ENCODE measurements at places on chromosomes 1 and 21.

GRCh38 chr1:15825800-15826199 is 18.4 kb upstream of the UQCRHL start:
- no peak overlapping the region for H3K27ac ChIP-seq
- no peaks in the 10 kb centered on the region for H3K27me3 ChIP-seq
- no peak for DNase-seq
- H3K4me3 ChIP-seq = no peak overlapping the region

GRCh38 chr1:16433030-16433429 is 4.2 kb downstream of the SPATA21 start:
- H3K4me3 ChIP-seq = no peak overlapping the region
- H3K4me1 ChIP-seq = no peaks in the 10 kb centered on the region
- DNase-seq = no peak

GRCh38 chr1:38266197-38266520 is 219.6 kb upstream of the POU3F1 start:
- H3K27me3 ChIP-seq = no peaks in the 10 kb centered on the region
- no peak for DNase-seq
- no peak overlapping the region for H3K4me3 ChIP-seq
- no peaks in the 10 kb centered on the region for H3K36me3 ChIP-seq
- no peak overlapping the region for H3K27ac ChIP-seq
- no peaks in the 10 kb centered on the region for H3K4me1 ChIP-seq

DNA sequence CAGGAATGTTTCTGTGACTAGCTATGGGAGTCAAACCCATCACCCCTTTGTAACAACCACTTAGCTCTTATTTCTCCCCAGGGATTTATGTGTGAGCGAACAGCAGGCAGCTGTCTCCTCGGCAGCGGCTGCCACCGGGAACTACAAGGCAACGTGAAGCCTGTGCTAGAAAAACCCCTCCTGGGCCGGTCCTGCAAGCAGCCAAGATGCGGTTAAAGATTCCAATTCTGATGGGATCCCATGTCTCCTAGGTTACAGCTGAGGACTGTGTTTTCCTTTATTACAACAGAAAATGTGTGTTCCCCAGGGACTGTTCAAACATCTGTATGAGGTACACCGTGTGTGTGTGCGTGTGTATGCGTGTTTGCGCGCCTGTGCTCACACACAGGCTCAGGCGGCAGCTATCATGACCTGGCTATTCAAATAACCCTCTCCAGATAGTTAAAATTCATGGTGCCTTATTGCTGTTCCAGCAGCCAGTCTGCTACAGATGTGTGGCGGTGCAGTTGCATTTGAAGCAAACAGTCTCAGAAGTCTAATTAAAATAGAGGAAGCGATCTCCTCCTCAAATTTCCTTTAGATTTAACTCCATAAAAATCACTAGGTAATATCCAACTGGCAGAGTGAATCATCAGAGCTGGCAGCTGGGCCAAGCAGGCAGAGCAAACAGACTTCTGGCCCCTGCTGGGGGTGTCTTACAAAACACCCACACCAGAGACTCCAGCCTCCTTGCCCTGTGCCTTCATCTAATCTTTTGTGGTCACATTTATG is 68.0 kb downstream of the LMX1A start:
- no peaks in the 10 kb centered on the region for H3K27me3 ChIP-seq
- H3K4me1 ChIP-seq = no peaks in the 10 kb centered on the region
- no peak for DNase-seq
- no peaks in the 10 kb centered on the region for H3K36me3 ChIP-seq

GRCh38 chr1:58927722-58928085 is 143.9 kb upstream of the JUN start:
- H3K4me3 ChIP-seq = no peak overlapping the region
- H3K27ac ChIP-seq = no peak overlapping the region
- H3K27me3 ChIP-seq = no peaks in the 10 kb centered on the region
- peaks cover 11% of the 10 kb centered on the region for H3K4me1 ChIP-seq

- no peaks in the 10 kb centered on the region for H3K36me3 ChIP-seq
- no peaks in the 10 kb centered on the region for H3K27me3 ChIP-seq
- no peak for DNase-seq
- H3K4me3 ChIP-seq = no peak overlapping the region
- H3K27ac ChIP-seq = no peak overlapping the region
These were observed 88.6 kb downstream of the TGFB2 start for GRCh38 chr1:218433744-218434143.

GRCh38 chr1:200892546-200892945 is 2.2 kb upstream of the INAVA start:
- DNase-seq = no peak
- H3K4me3 ChIP-seq = no peak overlapping the region
- H3K27ac ChIP-seq = no peak overlapping the region
- H3K4me1 ChIP-seq = peaks cover 38% of the 10 kb centered on the region

GRCh38 chr1:182599339-182599738 is 4.8 kb downstream of the RGS16 start:
- H3K4me3 ChIP-seq = no peak overlapping the region
- peaks cover 19% of the 10 kb centered on the region for H3K4me1 ChIP-seq
- peaks cover 20% of the 10 kb centered on the region for H3K36me3 ChIP-seq

DNA sequence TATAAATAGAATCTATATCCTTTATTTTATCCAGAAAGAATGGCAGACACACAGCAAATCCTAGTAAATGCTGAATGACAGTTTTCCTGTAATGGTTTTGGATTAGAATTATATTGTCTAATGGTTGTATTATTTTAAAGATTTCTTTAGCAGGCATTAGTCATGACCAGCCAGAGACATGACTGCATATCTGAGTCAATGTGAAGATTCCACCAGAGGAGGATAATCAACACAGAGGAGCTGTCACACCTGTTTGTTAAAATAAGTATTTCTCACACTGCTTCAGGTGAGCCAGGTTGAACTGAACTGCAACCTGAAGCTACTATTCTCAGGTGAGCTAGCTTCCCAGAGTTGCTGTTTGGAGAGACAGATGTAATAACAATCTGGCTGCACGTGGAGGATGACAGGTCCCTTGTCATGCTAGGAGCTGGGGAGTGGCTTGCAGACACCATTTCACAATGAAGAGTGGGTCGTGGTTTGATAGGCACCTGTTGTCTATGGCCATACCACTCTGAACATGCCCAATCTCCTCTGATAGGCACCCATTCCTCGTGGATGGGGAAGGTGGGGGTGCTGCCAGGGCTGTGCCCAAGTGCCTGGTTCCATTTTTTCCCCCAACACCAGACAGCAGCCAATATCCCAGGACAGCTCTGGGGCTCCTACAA is 94.3 kb downstream of the KCNJ6 start:
- no peak overlapping the region for H3K4me3 ChIP-seq
- H3K27ac ChIP-seq = no peak overlapping the region
- H3K4me1 ChIP-seq = no peaks in the 10 kb centered on the region

DNA sequence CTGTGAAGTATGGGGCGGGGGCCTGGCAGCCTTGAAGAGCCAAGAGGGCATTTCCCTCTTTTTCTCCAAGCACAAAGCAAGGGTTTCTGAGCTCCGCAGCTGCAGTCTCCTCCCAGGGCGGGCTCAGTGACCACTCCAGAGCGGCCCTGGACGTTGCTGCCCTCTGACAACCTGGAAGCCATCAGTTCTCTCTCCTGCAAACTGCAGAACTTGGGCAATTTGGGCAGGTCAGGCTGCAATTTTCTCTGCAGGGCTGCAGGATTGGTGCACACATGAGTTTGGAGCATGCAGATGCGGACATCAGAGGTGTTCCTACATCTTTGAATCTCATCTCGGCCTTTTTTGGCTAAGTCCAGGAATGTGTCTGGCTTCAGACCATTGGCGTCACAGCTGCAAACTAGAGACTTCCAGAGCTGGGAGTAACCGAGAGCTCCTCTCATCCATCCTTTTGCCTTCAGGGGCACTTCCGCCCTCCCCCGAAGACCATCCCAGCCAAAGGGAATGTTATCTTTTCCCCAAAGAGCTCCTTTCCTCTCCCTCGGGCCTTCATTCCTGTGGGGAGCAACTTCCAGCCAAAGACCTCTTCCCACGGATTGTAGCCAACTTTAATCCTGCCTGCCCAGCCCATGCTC is 139.6 kb upstream of the WNT4 start:
- no peaks in the 10 kb centered on the region for H3K27me3 ChIP-seq
- no peaks in the 10 kb centered on the region for H3K36me3 ChIP-seq
- H3K27ac ChIP-seq = no peak overlapping the region
- DNase-seq = no peak

DNA sequence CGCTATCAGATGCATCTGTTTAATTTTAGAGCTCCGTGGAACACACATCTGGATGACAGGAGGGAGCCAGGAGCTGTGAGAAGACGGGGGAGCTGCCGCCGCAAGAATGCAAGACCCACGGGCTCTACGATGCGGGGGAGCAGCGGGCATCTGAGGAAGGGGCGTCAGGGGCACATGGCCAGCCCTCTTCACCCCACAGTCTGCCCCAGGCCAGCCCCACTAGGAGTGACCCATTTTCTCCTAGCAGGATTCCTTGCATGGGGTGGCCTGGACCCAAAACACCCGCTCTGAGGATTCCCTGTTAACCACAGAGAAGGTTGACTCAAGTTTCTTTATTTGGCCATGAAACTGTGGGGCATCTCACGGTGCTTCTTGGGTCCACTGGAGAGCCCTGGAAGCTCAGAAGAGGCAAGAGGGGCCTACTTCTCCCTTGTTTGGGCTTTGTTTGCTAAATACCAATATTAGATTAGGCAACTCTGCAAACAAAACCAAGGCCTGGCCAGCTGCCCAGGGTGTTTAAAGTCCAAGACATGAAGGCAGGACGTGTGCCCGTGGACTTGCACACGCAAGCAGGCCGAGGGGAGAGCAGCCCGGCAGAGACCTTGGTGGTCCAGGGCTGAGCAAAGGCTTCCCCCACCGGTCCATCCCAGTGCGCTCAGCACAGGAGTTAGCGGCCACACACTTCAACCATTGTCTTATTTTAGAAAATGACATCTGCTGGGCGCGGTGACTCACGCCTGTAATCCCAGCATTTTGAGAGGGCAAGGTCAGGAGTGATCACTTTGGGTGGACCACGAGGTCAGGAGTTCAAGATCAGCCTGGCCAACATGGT is 89.8 kb downstream of the DHRS3 start:
- no peaks in the 10 kb centered on the region for H3K27me3 ChIP-seq
- no peak overlapping the region for H3K4me3 ChIP-seq
- no peak for DNase-seq
- H3K36me3 ChIP-seq = no peaks in the 10 kb centered on the region
- H3K27ac ChIP-seq = no peak overlapping the region

DNA sequence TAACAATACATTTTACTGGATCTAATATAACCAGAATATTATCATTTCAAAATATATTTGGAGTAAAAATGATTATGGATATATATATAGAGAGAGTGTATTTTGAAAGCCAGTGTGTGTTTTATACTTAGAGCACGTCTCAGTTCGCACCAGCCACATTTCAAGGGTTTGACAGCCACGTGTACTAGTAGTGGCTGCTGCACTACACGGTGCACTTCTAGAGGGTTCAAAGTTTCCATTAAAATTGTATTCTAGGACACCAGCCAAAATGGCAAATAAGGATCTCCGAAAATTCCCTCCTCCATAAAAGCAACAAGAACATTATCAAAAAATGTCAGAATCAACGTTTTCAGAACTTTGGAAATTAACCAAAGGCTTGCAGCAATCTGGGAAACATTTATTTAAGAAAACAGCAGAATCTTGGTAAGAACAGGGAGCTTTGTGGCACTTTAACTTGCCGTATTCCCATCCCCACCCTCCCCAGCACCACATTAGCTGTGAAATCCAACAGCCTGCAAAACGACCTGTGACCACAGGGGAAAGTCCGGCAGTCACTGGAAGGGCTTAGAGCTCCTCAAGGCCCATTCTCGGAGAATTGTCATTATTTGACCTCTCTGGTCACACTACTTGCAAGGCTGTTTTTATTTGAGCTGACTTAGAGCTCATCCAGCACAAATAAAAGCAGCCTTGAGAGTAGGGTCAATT is 33.5 kb upstream of the MRPS6 start:
- H3K4me1 ChIP-seq = no peaks in the 10 kb centered on the region
- no peak for DNase-seq
- no peak overlapping the region for H3K27ac ChIP-seq

GRCh38 chr1:28417441-28417922 is 47.9 kb downstream of the PHACTR4 start:
- H3K36me3 ChIP-seq = no peaks in the 10 kb centered on the region
- H3K27ac ChIP-seq = no peak overlapping the region
- H3K4me3 ChIP-seq = no peak overlapping the region
- H3K4me1 ChIP-seq = no peaks in the 10 kb centered on the region
- no peaks in the 10 kb centered on the region for H3K27me3 ChIP-seq

GRCh38 chr1:178371933-178372388 is 124.8 kb downstream of the CLEC20A start:
- no peaks in the 10 kb centered on the region for H3K36me3 ChIP-seq
- no peaks in the 10 kb centered on the region for H3K4me1 ChIP-seq
- no peak overlapping the region for H3K4me3 ChIP-seq

DNA sequence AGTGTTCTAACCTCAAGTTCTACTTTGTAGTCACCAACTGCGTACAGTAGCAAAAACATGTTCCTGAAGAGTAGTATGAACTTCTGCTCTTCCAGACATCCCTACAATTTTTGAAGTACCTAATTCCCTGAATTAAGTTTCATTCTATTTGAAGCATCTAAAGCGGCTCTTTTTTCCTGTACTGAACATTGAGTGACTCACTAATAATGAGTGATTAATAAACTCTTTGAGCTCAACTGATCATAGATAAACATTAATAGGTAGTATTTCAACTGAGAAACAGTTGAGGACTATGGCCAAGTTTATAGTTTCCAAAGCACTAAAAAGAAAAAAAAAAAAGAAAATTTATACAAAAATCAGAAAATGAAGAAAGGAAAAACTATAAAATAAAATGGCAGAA is 683.1 kb downstream of the LTN1 start:
- no peak overlapping the region for H3K27ac ChIP-seq
- H3K4me3 ChIP-seq = no peak overlapping the region
- H3K36me3 ChIP-seq = no peaks in the 10 kb centered on the region
- no peaks in the 10 kb centered on the region for H3K4me1 ChIP-seq
- no peaks in the 10 kb centered on the region for H3K27me3 ChIP-seq

GRCh38 chr1:216388558-216388957 is 34.7 kb downstream of the USH2A start:
- no peak for DNase-seq
- no peak overlapping the region for H3K4me3 ChIP-seq
- no peaks in the 10 kb centered on the region for H3K4me1 ChIP-seq
- H3K27ac ChIP-seq = no peak overlapping the region
- no peaks in the 10 kb centered on the region for H3K36me3 ChIP-seq
